Esophagus squamous epithelium (tissue), 5 donors: ENCODE measurements at places on chromosomes 4 and X. TPM values are rescaled to one million over a fixed set of nuclear protein-coding genes. Genes with fewer than 3 reads are reported as not detected.

DNA sequence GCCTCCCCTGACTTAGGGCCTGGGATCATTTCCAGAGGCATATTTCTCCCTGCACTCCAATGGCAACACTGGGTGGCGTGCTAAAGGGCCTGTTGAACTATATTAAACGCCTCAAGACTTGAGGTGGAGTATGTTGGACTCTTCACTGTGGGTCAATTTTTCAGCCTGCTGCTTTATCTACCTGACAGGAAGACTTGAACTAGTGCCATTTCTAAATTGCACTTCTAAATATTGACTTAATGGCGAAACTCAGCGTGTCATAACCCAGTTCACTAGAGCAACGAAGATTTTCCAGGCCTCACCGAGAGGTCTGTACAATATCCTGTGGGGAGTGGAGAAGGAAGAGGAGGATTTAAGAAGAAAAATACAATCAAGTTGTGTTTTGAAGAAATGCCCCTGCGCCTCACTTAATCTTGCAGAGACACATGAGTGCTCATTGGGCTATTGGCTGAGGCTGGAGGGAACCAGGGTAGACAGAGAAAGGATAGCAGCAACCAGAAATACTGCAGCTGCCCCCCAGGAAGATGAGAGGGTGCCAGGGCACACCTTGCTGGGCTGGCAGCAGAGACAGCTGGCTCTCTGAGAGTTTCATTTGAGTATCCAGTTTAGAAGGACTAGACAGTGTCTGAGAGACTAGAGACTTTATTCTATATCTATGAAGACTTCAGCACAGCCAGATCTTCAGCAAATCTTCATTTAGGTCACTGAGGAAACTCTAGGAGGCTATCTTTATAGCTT, 67.4 kb downstream of the ENPP6 start:
- no peaks in the 10 kb centered on the region for H3K36me3 ChIP-seq
- H3K27me3 ChIP-seq: no peaks in the 10 kb centered on the region
- no peak for DNase-seq
- no peaks in the 10 kb centered on the region for H3K4me1 ChIP-seq
- no peak overlapping the region for H3K27ac ChIP-seq

UGT2A1 gene
- not detected for total RNA-seq

JCHAIN gene
- total RNA-seq: not detected

DNA sequence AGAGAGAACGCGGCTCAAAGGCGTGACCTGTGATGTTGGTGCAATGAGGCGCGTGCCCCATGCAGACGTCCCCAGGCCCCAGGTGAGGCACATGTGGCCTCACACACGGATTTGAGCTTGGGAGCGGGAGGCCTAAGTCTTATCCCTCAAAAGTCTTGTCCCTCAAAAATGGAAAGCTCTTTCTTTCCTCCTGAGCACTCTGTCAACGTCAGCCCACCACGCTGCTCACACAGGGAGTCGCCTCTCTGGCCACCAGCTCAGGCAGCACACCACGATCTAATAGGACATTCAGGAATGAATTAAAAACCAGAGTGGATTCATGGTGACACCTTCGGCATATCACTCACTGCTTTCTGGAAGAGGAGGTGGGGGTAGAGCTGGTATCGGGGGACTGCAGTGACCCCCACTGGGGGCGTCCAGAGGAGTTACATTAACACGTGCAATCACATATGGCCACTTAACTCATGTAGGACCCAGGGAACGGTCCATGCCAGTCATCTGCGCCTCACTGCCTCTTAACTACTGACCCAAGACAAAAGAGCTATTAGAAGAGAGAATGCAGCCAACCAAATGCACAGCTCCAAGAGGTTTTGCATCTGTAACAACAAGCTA, 21.9 kb upstream of the CYP4V2 start:
- no peaks in the 10 kb centered on the region for H3K4me1 ChIP-seq
- no peaks in the 10 kb centered on the region for H3K27me3 ChIP-seq
- no peaks in the 10 kb centered on the region for H3K36me3 ChIP-seq

DNA sequence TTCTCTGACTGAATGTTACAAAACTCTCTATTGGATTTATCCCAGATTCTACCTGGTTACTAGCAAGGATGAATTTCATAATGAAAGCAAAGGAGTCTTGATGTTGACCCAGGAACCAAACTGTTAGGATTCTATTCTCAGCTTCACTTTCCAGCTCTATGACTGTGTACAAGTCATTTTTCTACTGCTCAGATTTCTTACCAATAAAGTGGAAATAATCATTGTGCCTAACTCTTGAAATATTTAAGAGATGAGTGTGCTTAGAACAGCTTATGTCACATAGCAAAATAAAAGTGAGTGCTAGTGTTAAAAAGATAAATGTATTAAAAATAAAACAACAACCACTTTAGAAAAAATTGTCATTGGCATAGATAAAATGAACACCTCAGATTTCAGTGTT, 45.6 kb downstream of the EPHA5 start:
- no peaks in the 10 kb centered on the region for H3K4me1 ChIP-seq
- H3K27me3 ChIP-seq: no peaks in the 10 kb centered on the region
- H3K27ac ChIP-seq: no peak overlapping the region

DNA sequence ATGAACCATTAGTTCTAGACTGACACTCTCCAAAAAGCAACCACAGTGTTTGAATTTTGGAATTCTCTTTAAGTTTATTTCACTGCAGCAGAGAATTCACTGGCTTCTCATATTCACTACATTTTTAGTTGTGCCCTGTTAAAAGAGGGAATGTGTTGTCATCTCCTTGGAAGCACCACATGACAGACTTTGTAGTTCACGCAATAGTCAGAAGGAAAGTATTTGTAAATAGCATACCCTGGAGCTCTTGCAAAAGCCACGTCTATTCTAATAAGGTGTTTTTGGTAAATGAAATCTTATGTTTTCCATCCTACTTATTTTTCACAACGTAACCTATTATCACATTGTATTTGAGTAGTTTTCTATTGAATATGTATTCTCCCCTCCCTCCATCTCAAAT, 25.8 kb downstream of the DOCK11 start:
- no peaks in the 10 kb centered on the region for H3K4me1 ChIP-seq
- DNase-seq: no peak
- H3K27me3 ChIP-seq: no peaks in the 10 kb centered on the region
- no peaks in the 10 kb centered on the region for H3K36me3 ChIP-seq

DNA sequence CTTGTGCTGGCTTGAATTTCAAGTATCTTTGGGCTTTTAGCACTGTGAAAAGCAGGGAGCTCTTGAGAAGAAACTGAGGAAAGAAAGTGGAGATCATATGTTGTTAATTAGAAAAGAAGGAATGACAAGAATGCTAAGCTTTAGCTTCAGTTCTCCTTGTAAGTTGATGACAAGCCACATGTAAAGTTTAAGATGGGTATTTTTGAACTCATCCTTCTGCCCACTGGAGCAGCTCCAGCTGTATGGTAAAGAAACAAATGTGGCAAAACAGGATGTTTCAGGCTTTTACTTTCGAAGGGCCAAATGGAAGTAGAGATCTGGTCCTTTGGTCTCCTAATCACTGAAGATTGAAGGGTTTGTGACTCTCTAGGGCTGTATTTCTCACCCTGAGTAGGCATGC, 137.8 kb downstream of the GUCY2F start:
- no peak overlapping the region for H3K4me3 ChIP-seq
- H3K27me3 ChIP-seq: no peaks in the 10 kb centered on the region
- no peaks in the 10 kb centered on the region for H3K4me1 ChIP-seq
- H3K27ac ChIP-seq: no peak overlapping the region
- no peak for DNase-seq
- H3K36me3 ChIP-seq: no peaks in the 10 kb centered on the region

DNA sequence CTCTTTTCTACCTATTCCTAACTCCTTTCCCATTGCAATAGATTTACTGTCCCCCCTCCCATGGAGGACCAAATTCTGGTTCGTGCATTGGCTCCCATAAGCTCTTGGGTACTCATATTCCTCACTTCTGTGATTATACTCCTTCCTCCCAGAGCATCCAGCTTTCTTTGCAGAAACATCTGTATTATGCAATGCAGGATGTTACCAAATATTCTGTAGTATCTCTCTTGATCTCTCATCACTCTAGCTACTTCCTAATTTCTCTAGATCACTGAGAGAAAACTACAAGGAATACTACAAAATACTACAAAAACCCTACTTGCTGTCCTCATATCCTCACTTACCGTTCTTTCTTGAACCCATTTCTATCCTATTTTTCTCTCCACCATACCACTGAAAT, 395.9 kb upstream of the HS3ST1 start:
- H3K4me1 ChIP-seq: no peaks in the 10 kb centered on the region
- no peak overlapping the region for H3K4me3 ChIP-seq
- no peak overlapping the region for H3K27ac ChIP-seq
- no peak for DNase-seq
- H3K27me3 ChIP-seq: no peaks in the 10 kb centered on the region

DNA sequence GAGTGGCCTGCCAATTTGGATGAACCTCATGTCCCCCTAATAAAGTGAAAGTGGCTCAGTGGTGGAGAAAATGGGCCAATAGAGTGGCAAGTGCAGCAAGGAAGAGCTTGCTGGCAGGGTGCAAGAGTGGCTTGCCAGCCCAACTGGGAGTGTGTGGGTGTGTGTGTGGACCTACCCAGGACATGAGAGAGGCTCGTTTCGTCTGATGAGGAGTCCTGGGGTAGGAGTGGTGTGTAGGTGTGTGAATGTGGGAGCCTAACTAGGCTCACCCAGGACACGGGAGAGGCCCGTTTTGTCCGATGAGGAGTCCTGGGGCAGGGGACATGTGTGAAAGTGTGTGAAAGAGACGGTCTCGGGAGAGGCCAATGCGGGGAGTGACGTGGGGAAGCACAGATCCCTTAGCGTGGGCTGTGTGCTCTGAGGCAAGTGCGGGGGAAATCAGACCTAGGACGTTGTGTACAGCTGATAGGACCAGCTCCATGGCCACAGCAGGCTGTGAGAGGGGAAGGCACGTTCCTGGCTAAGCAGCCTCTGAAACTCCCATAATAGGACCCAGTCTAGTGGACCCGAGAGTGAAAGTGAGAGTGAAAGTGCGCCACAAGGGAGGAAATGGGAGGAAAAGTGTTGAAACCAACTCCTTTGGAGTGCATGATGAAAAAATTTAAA, 5.3 kb downstream of the GAGE10 start:
- no peaks in the 10 kb centered on the region for H3K27me3 ChIP-seq
- DNase-seq: no peak
- H3K4me1 ChIP-seq: peaks cover 21% of the 10 kb centered on the region
- H3K27ac ChIP-seq: peak overlapping the region; percentile 45
- H3K4me3 ChIP-seq: peak overlapping the region; percentile 32

GRCh38 chrX:111283446-111283845, 13.2 kb upstream of the CAPN6 start:
- H3K27ac ChIP-seq: no peak overlapping the region
- DNase-seq: no peak
- no peak overlapping the region for H3K4me3 ChIP-seq
- no peaks in the 10 kb centered on the region for H3K36me3 ChIP-seq
- H3K4me1 ChIP-seq: no peaks in the 10 kb centered on the region
- no peaks in the 10 kb centered on the region for H3K27me3 ChIP-seq

GRCh38 chr4:7112656-7113055, 44.8 kb upstream of the GRPEL1 start:
- no peaks in the 10 kb centered on the region for H3K4me1 ChIP-seq
- H3K4me3 ChIP-seq: no peak overlapping the region
- no peak for DNase-seq
- no peaks in the 10 kb centered on the region for H3K36me3 ChIP-seq
- H3K27me3 ChIP-seq: no peaks in the 10 kb centered on the region

DNA sequence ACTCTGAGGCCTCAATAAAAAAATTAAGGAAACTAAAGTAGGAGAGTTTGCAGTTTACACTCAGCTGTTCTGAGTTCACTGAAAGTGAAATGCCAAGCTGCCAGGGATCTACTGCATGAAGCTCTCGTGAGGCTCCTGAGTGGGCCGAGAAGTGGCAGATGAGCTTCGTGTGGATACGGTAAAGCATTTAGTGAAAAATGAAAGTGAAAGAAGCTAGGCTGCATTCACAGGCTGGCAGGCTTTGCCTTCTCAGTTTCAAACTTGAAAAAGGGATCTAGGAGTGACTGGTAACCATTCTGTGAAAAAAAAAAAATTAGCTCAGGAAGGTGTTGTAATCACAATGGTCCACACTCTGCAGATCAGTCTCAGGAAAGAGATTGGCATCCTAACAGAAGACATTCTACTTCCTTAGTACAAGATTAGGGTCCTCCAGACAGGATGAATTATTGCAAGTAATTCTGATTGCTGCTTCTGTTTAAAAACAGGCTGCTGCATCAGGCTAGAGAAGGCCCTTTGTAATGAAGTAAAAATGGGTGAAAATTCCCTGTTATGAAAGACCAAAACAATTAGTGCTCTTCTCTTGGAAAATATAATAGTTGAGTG, 679.9 kb downstream of the RPA4 start:
- H3K27ac ChIP-seq: no peak overlapping the region
- no peaks in the 10 kb centered on the region for H3K36me3 ChIP-seq
- peaks cover 6% of the 10 kb centered on the region for H3K4me1 ChIP-seq
- H3K27me3 ChIP-seq: no peaks in the 10 kb centered on the region
- no peak for DNase-seq
- peak overlapping the region; percentile 18 for H3K4me3 ChIP-seq

COL25A1 gene
- 0.06 TPM for total RNA-seq

DNA sequence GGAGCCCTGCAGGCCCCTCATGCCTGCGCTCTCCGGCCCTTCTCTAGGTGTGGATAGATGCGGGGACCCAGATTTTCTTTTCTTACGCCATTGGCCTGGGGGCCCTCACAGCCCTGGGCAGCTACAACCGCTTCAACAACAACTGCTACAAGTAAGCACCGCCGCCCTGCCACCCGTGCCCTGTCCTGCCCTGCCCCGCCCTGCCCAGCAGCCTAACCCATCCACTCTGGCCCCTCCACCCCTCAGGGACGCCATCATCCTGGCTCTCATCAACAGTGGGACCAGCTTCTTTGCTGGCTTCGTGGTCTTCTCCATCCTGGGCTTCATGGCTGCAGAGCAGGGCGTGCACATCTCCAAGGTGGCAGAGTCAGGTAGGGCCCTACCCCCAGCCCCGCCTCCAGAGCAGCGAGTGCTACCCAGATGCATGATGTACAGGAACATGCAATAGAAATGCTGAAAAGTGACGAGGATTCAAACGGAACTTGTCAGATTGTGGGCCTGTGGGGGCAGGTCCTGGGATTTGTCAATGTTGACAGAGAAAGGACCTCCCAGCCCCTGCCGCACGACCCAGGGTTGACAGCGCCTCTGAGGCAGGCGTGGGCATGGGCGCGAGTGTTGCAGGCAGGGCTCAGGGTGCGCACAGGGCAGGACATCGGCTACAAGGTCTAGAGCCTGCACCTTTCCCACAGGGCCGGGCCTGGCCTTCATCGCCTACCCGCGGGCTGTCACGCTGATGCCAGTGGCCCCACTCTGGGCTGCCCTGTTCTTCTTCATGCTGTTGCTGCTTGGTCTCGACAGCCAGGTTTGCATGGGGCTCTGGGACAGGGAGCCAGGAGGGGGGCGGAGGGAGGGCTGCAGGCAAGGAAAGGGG, 5.7 kb downstream of the SLC6A8 start:
- H3K4me1 ChIP-seq: peaks cover 5% of the 10 kb centered on the region
- no peak overlapping the region for H3K27ac ChIP-seq
- H3K4me3 ChIP-seq: no peak overlapping the region
- DNase-seq: no peak
- H3K27me3 ChIP-seq: no peaks in the 10 kb centered on the region
- no peaks in the 10 kb centered on the region for H3K36me3 ChIP-seq
